ENCODE measurements at places on chromosomes 5 and 9.

GRCh38 chr5:68200288-68200687 lies 15.3 kb upstream of the PIK3R1 start:
- peak; percentile 40 for DNase-seq

GRCh38 chr5:26868504-26868903 lies 169.9 kb downstream of the CDH9 start:
- no peak for DNase-seq

GRCh38 chr9:108356806-108357205 lies 499.0 kb downstream of the ACTL7B start:
- no peak for DNase-seq

DNA sequence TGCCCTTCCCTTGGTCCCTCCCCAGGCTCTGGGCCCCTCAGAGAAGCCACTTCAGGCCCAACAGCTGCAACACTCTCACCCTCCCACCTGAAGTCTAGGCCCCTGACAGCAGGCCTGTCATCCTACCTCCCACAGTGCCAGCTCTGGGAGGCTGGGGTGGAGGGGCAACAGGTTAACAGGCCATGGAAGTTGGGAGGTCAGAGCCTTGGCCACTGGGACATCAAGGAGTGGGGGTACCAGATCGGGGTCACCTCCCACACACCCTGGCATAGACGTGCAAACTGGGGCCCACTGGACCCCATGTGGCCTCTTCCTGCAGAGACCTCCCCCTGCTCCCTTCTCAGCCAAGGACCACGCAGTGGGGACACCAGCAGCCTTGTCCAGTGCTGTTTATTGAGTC lies 2.8 kb downstream of the SSNA1 start:
- no peak for DNase-seq

DNA sequence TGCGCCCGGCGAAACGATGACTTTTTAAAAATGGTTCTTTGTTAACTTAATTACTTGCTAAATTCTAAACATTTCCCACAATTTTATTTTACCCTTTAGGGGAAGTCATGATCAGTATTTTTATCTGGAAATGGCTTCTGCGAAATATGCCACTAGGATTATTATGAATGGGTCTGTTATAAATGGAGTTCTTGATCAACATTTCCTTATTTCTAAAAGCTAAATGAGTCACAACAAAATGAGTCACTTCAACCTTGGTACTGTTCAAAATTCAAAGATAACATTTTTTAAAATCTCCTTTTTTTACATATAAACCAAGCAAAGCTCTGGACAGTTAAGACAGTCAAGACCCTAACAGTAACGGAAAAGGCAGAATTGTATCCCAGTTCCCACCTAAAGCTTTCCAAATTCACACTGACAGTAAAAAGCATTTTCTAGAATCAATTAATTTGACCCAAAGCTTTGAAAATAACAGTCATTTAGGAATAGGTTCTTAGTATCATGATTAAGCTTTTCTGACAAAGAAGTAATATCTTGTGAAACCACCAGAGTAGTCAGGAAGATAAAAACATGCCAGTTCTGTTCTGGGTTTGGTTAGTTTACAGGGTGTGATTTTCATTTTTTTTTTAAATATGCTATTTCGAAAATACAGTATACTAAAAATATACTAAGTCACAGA lies 81.7 kb downstream of the LHFPL2 start:
- peak; percentile 28 for DNase-seq

GRCh38 chr9:97517331-97518089 lies 16.0 kb downstream of the TMOD1 start:
- DNase-seq = no peak

DNA sequence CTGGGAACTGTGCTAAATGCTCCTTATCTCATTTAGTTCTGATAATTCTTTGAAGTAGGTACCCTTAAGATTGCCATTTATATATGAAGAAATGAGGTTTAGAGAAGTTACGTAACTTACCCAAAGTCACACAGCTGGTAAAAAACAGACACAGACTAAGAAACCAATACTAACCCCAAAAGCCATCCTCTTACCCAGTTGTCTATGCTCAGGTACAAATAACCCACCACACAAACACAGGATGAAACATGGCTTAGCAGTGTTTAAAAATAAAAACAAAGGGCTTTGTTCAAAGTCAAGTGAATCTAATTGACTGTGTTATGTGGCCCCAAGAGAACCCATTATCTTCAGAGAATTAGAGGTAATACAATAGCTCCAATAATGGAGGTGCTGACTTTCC lies 37.0 kb upstream of the IL7R start:
- DNase-seq = no peak

DNA sequence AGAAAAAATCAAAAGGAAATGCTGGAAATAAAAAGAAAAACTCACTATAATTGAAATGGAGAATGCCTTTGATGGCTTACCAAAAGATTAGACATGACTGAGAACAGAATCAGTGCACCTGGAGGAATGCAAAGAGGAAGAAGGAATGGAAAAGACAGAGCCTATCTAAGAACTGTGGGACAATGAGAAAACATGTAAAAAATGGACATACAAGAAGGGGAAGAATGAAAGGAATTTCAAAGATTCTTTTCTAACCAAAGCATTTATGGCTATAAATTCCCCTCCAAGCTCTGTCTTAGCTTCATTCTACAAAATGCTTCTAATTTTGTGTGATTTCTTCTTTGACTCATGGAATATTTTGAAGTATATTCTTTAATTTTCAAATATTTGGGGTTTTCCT lies 47.5 kb upstream of the CLK4 start:
- DNase-seq = no peak

- no peak for DNase-seq
Measured at GRCh38 chr5:171614511-171614910, 171.1 kb upstream of the SMIM23 start.

- DNase-seq = no peak
Measured at GRCh38 chr5:139686706-139687441, 38.7 kb downstream of the CXXC5 start.

DNA sequence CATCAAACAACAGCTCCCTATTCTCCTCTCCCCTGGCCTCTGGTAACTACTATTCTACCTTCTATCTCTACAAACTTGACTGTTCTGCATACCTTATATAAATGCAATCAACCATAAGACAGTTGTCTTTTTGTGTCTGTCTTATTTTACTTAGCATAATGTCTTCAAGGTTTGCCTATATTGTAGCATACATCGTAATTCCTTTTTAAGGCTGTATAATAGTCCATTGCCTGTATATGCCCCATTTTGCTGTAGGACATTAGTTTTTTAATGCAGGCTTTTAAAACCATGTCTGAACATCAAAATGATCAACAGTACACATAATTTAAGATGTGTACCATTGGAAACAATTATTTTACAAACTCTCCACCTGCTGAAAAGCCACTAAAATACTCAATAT lies 12.4 kb downstream of the ANKH start:
- no peak for DNase-seq

GRCh38 chr9:92122061-92122460 lies 6.8 kb upstream of the SPTLC1 start:
- no peak for DNase-seq

- DNase-seq = no peak
Measured at GRCh38 chr5:140591747-140592372, 27.2 kb downstream of the SLC35A4 start.

- no peak for DNase-seq
Measured at GRCh38 chr5:142386137-142387023, 61.6 kb upstream of the SPRY4 start.

- DNase-seq = no peak
Measured at GRCh38 chr9:135858491-135859185, 48.7 kb downstream of the CAMSAP1 start.

GRCh38 chr5:150137168-150137957 lies 18.3 kb downstream of the PDGFRB start:
- DNase-seq = no peak

DNA sequence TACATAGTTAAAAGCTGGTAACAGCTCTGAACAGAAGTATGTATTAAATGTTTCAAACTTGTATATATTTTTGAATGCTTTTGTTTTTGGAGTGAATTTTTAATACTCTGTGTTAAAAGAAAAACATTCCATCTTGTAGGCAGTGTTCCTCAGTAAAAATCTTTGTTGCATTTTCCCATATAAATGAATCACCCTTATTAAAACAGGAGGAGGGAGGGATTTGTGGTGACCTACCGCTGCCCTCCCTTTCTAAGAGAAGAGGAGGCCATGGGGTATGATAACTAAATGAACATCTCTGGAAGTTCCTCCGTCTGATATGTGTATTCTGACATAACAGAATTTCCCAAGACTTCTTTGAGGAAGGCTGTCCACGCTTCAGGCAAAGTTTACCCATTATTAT lies 53.4 kb downstream of the INIP start:
- no peak for DNase-seq

- no peak for DNase-seq
Measured at GRCh38 chr5:107937651-107938355, 267.1 kb upstream of the EFNA5 start.

- DNase-seq = no peak
Measured at GRCh38 chr9:27468462-27469110, 55.5 kb upstream of the IFNK start.

GRCh38 chr9:2688636-2689035 lies 28.7 kb upstream of the KCNV2 start:
- DNase-seq = no peak

DNA sequence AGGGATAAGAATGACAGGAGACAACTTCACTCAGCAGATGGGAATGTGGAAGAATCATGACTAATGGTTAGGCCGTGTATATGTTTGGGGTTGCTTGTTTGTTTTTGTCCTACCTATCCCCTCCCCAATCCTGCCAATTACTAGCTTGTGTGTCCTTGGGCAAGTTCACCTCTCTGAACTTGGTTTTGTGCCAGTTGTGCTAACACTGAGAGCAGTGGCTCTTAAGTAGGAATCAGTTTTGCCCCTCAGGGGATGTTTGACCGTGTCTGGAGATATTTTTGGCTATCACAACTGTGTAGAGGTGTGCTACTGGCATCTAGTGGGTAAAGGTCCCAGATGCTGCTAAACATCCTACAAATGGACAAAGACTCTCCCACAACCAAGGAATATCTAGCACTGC lies 287.0 kb downstream of the DMRT2 start:
- no peak for DNase-seq

DNA sequence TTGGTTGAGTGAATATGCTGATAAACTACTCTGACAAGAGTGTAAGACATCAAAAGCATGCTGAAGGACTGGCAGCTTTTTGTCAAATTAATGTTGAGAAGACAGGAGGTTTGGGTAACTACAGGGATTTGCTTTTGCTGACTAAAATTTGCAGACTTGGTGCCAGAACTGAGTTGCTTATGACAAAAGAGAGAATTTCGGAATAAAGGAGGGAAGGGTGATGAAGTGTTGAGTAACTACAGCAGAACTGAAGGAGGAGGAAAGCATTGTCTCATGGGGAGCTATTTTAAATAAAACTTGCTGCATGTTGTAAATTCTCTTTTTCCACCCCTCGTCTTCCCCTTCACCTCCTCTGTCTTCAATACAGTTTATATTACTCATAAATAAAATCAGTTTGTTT lies 296.1 kb downstream of the YTHDC2 start:
- no peak for DNase-seq

GRCh38 chr9:34992376-34992951 lies 2.9 kb downstream of the DNAJB5 start:
- DNase-seq = no peak

- no peak for DNase-seq
Measured at GRCh38 chr5:31682025-31682424, 43.1 kb downstream of the PDZD2 start.

DNA sequence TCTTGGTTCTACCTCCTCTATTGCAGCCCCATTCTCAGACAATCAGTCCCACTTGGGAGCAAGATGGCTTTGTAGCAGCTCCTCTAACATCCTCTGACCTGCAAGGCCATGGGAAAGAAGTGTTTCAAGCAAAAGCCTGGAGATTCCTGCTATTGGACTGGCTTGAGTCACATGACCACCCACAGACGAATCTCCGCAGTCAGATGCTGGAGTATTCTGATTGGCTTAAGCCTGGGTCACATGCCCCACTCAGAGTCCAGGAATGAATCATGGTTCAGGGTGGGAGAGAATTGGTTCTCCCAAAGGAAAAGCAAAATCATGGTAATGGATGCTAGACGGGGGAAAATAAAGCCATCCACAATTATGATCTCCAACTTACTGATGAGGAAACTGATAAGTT lies 22.6 kb upstream of the LMX1B start:
- DNase-seq = no peak

DNA sequence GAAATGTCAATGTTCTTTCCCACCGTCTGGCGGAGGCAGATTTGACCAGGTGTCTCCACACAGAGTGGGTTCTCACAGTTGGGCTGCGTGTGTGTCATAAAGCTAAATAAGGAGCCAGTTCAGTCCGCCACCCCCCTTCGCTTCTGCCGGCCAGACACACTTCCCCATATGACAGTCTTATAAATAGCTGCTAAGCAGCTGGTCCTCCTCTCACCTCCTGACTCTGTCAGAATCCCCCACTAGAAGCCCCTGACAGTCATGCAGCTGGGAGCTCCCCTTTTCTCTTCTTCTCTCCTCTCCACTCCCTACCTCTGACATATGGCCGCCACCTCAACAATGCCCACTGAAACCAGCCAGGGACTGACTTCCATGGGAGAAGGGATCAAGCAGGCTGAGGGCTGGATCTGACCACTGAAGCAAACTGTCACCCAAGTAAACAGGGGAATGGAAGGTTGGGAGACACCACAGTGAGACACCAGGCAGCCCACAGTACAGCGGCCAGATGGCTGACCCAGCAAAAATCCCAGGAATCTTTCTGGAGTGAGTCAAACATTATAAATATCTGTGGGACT lies 141.9 kb upstream of the EFNA5 start:
- no peak for DNase-seq

- DNase-seq = peak; percentile 87
Measured at GRCh38 chr5:124650147-124650561, 96.3 kb downstream of the ZNF608 start.

- DNase-seq = no peak
Measured at GRCh38 chr9:84808416-84808815, 138.9 kb downstream of the NTRK2 start.

GRCh38 chr5:58094031-58094430 lies 365.9 kb downstream of the PLK2 start:
- DNase-seq = peak; percentile 98

- DNase-seq = no peak
Measured at GRCh38 chr9:130414081-130414731, 30.6 kb upstream of the ASS1 start.

DNA sequence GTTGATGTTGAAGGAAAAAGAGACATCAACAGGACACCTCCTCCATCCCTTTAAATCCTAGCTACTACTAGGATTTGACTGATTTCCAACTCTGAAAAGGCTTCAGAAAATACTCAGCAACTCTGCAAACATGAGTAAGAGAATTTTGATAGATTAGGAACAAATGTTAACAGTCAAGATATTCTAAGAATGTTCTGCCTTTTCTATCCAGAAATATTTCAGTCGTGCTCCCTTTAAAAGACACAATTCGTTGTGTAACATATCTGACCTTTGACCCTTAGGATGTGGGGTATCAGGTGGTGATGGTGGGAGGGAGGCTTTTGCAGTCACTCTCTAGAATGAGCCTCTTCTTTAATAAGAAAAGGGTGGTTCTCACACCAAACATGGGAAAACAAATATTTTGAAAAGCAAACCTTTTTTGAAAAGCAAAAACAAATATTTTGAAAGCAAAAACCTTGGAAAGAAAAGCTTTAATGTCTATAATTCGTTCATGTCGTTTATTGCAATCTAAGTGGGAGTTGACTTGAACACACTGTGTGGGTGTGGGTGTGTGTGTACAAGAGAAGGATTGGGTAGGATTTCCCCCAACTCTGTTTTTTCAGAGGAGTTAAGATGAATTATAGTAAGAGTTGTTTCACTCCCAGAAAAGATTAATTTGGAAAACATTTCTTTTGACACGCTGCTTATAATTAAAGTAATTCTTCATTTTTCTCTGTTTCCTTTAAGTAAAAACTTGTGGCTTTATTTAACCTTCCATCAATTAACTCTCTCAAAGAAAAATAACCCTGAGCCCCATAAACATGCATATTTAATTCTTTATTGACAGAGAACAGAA lies 152.8 kb downstream of the TMEM167A start:
- DNase-seq = no peak
